ENCODE measurements at places on chromosomes 3 and 15.

DNA sequence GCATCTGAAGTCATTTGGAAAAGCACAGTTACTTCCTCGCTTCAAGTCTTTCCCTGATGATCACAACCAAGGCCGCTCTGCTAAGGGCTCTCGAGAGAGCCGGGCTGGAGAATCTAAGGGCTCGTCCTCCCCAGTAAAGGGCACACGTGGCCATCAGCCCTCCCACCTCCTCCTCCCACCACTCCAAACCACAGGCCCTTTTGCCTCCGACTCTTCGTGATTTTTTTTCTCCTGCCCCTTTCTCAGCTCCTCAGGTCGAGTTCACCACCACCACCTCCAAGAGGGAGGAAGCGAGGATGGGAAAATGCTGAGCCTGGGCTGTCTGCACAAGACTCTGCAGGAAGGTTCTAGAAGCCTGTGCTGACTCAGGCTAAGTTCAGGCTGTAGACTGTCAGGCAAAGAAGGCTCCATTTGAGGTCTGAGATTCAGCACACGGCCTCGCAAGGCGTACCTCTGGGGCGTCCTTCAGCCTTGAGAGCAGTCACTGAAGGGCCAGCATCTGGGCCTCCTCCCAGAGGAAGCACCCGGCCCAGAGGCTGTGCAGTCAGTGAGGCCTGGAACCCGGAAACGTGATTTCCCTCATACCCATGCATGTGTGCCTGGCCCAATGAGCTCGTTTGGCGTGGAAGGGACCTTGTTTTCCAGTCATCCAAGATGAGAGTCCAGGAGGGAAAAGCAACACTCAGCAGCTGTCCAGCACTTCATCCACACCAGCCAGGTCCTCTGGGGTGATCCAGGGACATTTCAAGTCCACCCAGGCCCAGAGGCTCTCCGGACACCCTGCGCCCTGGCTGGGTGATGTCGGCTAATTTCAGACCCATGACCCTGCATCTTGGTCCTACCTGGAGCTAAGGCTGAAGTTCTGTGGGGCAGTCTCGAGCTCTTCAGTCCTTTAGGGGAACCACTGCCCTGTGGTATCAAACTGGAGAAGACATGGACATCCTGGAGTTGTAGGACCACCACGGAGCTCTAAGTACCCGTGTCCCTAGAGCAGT is 196.8 kb downstream of the XXYLT1 start:
- no peak for DNase-seq

DNA sequence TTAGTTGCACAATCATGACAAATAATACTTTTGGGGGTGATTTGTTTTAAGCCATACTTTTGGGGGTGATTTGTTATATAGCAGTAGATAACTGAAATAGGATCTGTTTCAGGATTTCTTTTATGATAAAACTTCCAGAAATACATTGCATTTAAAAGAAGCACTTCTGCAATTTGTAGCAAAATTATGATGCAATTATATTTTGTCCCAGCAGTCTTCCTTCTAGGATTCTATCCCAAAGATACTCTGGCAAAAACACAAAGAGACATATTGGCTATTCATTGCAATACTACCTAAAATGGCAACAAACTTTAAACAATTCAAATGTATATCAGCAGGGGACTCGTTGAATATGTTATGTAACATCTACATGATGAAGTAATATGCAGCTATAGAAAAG is 78.9 kb upstream of the ANKRD28 start:
- no peak for DNase-seq

DNA sequence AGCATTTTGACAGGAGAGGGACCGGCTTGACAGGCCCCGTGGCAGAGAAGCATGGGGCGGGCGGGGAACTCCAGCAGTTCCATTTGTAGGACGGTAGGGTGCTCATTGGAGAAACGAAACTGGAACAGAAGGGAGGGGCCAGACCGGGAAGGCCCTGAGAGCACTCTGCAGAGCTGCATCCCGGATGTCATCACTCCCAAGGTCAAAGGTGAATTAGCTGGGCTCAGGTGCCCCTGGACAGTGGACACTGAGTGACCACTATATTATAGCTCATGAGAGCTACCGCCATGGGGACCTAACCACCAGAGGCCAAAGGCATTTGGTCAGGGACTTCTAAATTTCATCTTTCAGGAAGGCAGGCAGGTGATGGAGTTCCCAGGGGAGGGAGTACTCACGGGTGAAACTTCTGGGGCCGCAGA is 7.3 kb downstream of the CSRNP1 start:
- DNase-seq = no peak

DNA sequence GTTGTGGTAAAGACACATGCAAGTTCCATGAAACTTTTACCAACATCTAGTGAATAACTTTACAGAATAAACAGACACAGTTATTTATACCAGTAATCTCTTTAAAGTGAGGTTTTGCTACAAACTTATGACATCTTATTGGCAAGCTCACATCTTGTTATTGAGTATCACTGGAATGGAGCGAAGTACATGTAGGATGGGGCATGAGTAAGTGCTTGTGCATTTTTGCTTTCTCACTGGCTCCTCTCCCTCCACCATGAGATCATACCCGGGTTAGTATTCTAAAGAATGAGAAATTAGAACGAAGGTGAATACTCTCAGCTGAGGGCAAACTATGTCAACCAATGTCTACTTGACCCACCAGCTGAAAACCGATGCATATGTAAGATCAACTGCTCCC is 193.3 kb upstream of the ZNF717 start:
- DNase-seq = no peak

GRCh38 chr3:12198301-12198700 is 39.6 kb upstream of the TIMP4 start:
- no peak for DNase-seq

- no peak for DNase-seq
Observed at GRCh38 chr3:22297436-22297835, 546.4 kb upstream of the ZNF385D start.

Measured in NCI-H774 (cell line).